Tibial nerve (tissue), 4 donors: ENCODE measurements at places on chromosomes 5 and 9. TPM values are rescaled to one million over a fixed set of nuclear protein-coding genes. Genes with fewer than 3 reads are reported as not detected.

The CCL28 gene
- total RNA-seq: 2.7 TPM

GRCh38 chr9:6869081-6869948 lies 111.5 kb downstream of the KDM4C start:
- no peak for DNase-seq
- H3K4me1 ChIP-seq: no peaks in the 10 kb centered on the region
- H3K36me3 ChIP-seq: peaks cover 19% of the 10 kb centered on the region
- H3K27ac ChIP-seq: no peak overlapping the region
- no peaks in the 10 kb centered on the region for H3K27me3 ChIP-seq

DNA sequence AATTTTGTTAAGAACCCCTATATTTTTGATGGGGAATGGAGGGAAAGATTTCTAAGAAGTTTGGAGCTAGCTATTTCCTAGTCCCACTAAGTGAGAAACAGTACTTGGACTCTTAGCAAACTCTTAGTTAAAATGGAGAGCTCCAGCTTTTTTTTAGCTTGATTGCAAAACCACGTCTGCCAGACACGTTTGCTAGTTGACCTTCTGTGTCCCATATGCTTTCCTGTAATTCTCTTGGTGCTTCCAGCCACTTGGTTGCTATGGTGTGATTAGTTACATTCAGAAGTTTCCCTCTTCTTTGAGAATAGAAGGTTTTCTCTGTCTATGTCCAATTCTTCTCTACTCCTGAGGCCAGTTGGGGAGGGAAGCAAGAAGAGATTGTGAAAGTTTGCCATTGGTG lies 417.0 kb upstream of the TLE4 start:
- no peak for DNase-seq
- H3K27ac ChIP-seq: no peak overlapping the region
- no peaks in the 10 kb centered on the region for H3K4me1 ChIP-seq

DNA sequence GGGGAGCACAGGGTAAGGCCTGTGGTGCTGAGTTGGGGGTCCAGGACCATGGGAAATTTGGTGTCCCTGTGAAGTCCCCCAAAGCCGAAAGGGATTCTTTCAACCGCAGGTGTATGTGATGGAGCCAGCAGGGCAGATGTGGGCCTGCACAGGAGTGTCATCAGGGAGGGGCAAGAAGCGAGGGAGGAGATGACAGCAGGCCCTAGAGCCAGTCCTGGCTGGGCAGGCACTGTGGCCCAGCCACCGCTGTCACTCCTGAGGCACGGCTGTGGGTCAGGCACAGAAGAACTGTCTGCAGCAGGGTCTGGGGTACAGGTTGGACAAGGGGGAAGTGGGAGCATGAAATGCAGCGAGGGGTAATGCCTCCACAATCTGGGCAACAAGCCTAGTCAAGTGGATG lies 4.8 kb downstream of the HK3 start:
- no peak for DNase-seq
- no peaks in the 10 kb centered on the region for H3K4me1 ChIP-seq
- no peaks in the 10 kb centered on the region for H3K27me3 ChIP-seq
- no peaks in the 10 kb centered on the region for H3K36me3 ChIP-seq

DNA sequence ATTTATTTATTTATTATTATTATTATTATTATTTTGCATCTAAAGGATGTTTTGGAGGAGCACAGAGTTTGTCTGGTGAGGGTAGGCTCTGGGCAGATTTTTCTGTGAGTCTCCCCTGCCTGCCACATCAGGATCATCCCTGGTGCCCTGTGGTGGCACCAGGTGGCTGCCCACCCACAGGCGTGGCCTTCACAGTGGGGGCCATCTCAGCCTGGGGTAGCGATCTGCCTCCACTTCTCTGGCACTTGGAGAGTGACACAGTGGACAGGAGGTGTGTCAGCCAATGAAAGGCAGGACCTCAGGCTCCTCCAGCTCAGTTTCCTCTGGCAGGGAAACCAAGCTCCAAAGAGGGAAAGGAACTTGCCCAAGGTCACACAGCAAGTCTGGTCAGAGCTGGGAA lies 30.0 kb downstream of the SLC6A7 start:
- DNase-seq: no peak
- no peaks in the 10 kb centered on the region for H3K36me3 ChIP-seq
- no peaks in the 10 kb centered on the region for H3K27me3 ChIP-seq
- H3K27ac ChIP-seq: no peak overlapping the region
- H3K4me1 ChIP-seq: no peaks in the 10 kb centered on the region

- peaks cover 15% of the 10 kb centered on the region for H3K36me3 ChIP-seq
- peaks cover 51% of the 10 kb centered on the region for H3K4me1 ChIP-seq
- H3K27ac ChIP-seq: peak overlapping the region; percentile 91
- H3K4me3 ChIP-seq: peak overlapping the region; percentile 69
- peaks cover 43% of the 10 kb centered on the region for H3K27me3 ChIP-seq
These were observed 2.0 kb upstream of the PHPT1 start for GRCh38 chr9:136847088-136847825.

DNA sequence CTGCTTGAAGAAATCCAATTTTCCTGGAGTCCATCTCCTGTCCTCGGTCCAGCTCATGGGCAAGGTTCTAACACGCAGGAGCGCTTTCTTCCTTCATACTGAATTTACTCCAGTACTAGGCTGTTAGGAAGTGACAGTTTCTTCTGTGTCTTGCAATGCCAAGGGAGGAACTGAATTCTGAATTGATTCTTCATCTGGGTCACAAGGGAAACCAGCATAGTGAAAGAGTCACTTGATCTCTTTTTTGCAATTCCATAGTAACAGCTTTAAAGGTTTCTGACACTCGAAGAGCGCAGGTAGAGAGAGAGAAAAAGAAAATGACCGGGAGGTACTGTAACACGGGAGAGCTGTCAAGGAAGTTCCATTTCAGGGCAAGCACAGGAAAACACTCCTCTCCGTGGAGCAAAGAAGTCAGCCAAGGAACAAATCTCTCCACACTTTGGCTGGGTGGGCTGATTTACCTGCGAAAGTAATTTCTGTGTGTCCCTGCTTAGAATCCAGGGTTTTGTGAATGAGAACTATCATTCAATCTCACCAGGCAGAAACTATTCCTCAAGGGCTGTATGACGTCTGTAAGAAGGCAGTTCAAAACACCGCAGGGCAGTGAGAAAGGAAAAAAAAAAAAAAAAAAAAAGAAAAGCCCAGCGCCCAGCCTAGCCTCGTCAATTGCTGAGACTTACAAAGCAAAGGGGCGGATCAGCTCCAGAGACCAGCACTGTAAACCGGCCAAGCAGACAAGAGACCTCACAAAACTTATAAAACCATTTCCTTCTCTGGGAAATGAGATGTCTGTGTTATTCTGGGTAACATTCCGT lies 617.8 kb downstream of the PDE4D start:
- H3K4me1 ChIP-seq: peaks cover 17% of the 10 kb centered on the region
- DNase-seq: no peak
- no peaks in the 10 kb centered on the region for H3K27me3 ChIP-seq
- H3K4me3 ChIP-seq: peak overlapping the region; percentile 48
- H3K27ac ChIP-seq: peak overlapping the region; percentile 58
- H3K36me3 ChIP-seq: no peaks in the 10 kb centered on the region

- H3K4me3 ChIP-seq: no peak overlapping the region
- H3K36me3 ChIP-seq: no peaks in the 10 kb centered on the region
- no peaks in the 10 kb centered on the region for H3K4me1 ChIP-seq
These were observed 33.0 kb downstream of the KIF4B start for GRCh38 chr5:155046591-155046990.

DNA sequence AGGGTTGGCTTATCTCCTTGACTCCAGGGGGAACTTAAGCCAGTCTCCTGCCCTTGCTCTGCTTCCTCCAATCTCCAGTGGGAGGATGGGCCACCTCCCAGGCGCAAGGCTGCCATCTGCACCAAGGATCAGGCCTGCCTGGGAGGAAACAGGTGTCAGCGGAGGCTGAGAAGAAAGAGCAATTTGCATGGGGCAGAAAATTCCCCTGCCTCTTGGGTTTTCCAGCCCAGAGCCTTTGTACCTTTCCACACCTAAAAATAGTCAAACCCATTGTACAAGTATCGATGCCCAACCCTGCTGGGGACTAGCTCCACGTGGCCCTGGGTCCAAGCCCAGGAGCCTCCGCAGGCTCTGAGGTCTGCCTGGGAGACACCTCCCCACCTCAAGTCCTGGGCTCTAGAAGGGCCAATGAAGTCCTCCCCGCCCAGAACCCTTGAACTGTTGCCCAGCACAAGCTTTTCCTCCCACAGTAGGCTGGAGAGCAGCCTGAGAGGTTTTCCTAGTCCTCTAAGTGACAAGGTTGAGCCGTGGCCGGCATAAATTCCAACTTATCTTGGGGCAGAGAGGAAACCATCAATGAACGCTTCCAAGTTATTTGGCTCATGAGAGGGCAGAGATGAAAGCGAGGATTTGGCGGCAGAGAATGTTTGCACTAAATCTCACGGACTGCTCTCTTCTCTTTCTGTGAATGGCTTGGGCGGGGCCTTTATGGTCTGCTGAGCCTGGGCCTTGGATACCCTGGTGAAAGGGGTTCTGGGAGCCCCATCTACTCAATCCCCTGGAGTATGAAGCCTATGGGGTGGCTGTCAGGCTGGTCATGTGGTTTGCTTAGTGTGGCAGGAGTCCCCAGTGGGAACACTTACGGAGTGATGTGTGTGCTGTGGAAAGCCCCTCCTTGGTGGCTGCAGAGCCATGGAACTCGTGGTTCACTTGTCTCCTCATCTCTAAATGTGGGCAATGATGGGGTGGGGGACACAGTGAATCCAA lies 15.6 kb downstream of the JADE2 start:
- no peaks in the 10 kb centered on the region for H3K4me1 ChIP-seq
- no peak for DNase-seq
- no peaks in the 10 kb centered on the region for H3K27me3 ChIP-seq
- H3K36me3 ChIP-seq: peaks cover 33% of the 10 kb centered on the region
- H3K27ac ChIP-seq: no peak overlapping the region
